ENCODE measurements at places on chromosomes 3 and 15.

GRCh38 chr15:31125061-31125460 is 23.5 kb upstream of the TRPM1 start:
- DNase-seq: no peak

- no peak for DNase-seq
These were observed 74.5 kb upstream of the SLC6A1 start for GRCh38 chr3:10918011-10918410.

- DNase-seq: no peak
These were observed 148.2 kb upstream of the TOPAZ1 start for GRCh38 chr3:44093531-44093930.

DNA sequence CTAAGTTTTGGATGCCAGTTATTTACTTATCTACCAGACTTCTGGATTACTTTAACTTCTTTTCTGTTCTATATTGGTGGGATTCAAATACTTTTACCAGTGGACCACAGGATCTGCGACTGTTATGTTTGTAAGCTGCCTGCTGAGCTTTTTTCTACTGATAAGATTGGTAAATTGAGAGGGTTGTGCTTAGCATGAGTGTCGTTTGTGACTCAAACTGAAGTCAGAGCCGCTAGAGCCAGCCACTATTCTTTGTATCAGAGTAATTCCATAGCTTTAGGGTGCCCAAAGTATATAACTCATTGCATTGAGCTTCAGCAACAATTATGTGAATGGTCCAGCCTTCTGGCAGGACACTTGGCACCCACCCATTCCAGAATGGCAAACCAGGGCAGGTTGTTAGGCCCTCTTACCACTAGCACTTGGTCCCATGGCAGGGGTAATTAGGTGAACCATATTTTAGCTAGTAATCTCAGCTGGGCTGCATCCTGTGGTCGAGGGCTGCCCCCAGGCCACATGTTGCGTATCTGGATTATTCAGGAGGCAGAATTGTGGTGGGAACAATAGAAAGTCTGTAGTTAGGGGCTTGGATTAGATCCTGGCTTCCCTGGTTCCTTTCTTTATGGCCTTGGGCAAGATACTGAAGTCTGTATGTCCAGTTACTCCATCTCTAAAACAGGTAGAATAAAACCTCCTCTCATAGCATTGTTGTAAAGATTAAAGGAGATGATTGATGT is 6.0 kb downstream of the PLCL2 start:
- DNase-seq: no peak

DNA sequence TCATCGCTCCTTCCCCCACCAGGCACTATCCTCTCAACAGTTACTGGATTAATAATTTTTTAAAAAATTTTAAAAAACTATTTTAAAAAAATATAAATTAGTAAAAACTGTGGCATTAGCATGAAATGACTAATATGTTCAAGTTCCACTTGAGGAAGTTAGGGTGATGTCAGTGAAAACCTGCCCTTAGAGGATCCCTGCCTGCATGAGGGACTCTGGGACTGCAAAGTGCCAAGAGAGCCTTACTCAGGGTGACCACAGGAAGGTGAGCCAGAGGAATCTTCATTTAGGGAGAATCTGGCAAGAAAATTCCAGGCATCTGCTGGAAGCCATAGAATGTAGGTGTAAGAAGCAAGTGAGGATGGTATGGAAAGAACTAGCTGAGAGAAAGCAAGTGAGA is 157.7 kb upstream of the BCL6 start:
- DNase-seq: no peak

- no peak for DNase-seq
These were observed 135.3 kb downstream of the MEX3B start for GRCh38 chr15:81910355-81911021.

- DNase-seq: no peak
These were observed 49.8 kb upstream of the SLC4A7 start for GRCh38 chr3:27533718-27534573.

- no peak for DNase-seq
These were observed 893.0 kb downstream of the DIPK2A start for GRCh38 chr3:144864646-144865045.

- DNase-seq: no peak
These were observed 304.2 kb upstream of the CTNNB1 start for GRCh38 chr3:40895109-40895508.

- no peak for DNase-seq
These were observed 37.9 kb upstream of the TSC22D2 start for GRCh38 chr3:150370122-150370602.

- DNase-seq: no peak
These were observed 38.8 kb downstream of the AKAP13 start for GRCh38 chr15:85419161-85419560.

GRCh38 chr15:51131596-51132290 is 37.0 kb upstream of the TNFAIP8L3 start:
- no peak for DNase-seq

GRCh38 chr3:52819936-52820335 is 10.5 kb downstream of the ITIH4 start:
- no peak for DNase-seq

DNA sequence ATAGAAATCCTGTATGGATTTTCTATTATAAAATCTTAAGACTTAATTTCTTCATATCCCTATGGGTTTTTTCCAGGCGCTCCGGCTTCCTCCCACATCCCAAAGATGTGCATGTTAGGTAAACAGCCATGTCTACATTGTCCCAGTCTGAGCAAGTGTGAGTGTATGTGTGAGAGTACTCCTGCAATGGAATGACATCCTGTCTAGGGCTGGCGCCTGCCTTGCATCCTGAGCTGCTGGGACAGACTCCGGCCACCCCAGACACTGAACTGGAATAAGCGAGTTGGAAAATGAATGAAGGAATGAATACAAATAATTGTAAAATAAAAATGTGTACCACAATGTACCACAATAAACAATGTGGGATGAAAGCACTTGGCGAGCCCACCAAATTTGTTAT is 69.2 kb downstream of the RFTN1 start:
- no peak for DNase-seq

GRCh38 chr3:100899440-100900091 is 93.7 kb downstream of the ABI3BP start:
- no peak for DNase-seq

DNA sequence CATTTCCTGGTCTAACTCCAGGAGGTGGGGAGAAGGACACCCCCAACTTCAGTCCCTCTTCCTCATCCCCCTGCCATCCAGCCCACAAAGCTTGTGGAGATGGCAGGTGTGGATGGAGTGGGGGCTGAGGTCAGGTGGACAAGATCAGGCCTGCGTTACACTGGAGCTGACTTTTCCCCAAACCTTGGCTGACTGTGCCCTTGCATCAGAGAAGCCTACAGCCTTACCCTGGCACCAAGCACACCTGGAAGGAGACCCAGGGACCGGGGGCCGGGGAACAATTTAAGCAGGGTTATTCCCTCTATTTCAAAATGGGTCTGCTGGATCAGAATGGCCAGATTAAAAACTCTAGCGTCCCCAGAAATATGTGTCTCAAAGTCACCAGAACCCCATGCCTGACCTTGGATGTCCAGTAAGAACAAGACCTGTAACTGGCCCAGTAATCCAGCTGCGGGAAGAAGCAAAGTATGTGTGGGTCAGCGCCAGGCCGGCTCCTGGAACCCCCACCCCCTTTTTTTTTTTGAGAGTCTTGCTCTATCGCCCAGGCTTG is 14.4 kb downstream of the TNK2 start:
- no peak for DNase-seq

DNA sequence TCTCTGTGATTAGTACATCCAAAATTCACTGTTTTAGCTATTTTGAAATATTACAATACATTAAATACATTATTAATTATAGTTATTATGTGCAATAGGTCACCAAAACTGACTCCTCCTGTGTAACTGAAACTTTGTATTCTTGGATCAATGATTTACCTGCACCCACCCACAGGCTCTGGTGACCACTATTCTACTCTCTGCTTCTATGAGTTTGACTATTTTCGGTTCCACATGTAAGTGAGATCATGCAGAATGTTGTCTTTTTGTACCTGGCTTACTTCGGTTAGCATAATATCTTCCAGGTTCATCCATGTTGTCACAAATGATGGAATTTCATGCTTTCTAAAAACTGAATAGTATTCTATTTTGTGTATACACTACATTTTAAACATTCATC is 43.8 kb downstream of the SLC2A2 start:
- no peak for DNase-seq

DNA sequence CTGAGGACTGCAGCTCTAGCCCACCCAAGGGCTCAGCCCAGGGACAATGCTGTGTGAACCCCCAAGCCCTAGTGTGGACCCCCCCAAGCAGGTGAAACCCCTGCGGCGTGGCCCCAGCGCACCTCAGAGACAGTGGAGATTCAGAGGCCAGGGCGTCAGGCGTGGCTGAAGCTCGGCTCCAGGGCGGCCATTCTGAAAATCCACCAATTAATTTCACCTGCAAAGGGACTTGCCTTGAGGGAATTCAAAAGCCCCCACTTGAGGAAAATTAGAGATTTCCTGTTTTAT is 148.3 kb downstream of the NSMCE3 start:
- no peak for DNase-seq

GRCh38 chr3:169083163-169083562 is 580.3 kb downstream of the MECOM start:
- no peak for DNase-seq

DNA sequence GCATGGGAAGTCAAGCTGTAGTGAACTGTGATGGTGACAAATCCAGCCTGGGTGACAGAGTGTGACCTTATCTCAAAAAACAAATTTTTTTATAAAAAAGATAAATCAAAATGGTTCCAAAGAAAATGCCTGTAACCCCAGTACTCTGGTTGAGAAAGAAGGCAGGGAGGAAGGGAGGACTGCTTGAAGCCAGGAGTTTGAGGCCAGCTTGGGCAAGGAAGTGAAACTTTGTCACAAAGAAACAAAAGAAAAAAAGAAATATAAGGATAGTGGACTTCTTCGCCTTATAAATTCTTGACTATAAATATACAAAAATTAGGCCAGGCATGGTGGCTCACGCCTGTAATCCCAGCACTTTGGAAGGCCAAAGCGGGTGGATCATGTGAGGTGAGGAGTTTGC is 34.1 kb downstream of the SMARCC1 start:
- no peak for DNase-seq

DNA sequence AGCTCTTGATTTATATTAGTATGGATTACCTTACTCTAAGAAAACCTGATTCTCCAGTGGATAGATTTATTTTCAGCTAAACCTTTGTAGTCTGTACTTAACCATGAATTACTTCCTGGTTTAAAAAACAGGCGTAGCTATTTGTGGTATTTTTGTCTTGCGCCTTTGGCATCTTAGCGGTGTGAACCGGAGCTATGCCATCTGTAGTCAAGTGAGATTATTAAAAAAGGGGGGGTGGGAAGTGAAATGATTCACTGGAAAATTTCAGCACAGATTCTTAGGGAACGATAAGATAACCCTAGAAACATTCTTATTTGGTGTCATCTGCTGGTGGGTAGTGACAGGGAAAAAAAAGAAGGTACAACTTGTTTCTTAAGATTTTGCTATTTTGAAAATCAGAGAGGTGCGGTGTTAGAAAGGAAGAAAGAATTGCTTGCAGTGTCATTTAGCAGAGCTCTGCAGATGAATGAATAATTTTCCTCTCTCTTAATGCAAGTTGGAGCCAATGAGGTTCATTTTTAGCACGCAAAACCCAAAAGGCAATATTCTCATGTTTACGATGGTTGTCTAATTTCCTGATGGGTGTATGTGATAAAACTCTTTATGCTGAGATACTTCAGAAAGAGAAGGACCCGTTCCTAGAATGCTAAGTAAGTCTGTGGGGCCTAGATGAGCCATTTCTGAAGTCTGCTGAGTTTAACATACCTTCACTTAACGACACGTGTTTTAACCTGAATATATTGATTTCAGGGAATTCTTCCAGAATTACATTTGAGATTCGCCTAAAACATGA is 44.0 kb downstream of the PSMD6 start:
- no peak for DNase-seq

GRCh38 chr3:186210852-186211500 is 102.1 kb upstream of the ETV5 start:
- no peak for DNase-seq

- DNase-seq: no peak
These were observed 17.3 kb upstream of the BSN start for GRCh38 chr3:49536875-49537533.

GRCh38 chr3:102038477-102039142 is 189.3 kb downstream of the NFKBIZ start:
- DNase-seq: no peak

- DNase-seq: no peak
These were observed 662 bp downstream of the UBL7 start for GRCh38 chr15:74460298-74460697.

DNA sequence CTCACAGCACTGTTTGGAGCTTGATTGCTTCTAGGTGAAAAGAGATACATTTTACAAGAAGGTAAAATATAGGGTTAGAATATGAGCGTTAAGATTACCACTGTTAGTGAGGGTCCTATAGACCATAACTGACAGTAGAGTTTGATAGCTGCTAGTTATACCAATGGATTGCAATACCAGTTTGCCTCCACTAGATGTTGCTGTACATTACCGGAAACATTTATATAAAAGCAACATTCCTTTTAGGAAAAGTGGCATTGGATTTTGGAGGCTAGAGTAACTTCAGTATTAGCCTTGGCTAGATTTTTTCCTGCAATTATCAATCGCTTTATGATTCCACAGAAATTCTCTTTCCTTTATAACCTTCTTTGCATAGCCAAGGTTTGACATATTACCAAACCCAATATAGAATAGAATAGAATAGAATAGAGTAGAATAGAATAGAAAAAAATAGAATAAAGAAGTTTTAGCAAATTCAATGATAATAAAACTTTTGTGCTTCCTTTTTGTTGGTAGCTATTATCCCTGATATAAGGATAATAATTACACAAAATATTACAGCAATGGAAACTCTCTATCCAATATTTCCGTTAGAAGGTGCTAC is 1093.6 kb upstream of the ALCAM start:
- no peak for DNase-seq

DNA sequence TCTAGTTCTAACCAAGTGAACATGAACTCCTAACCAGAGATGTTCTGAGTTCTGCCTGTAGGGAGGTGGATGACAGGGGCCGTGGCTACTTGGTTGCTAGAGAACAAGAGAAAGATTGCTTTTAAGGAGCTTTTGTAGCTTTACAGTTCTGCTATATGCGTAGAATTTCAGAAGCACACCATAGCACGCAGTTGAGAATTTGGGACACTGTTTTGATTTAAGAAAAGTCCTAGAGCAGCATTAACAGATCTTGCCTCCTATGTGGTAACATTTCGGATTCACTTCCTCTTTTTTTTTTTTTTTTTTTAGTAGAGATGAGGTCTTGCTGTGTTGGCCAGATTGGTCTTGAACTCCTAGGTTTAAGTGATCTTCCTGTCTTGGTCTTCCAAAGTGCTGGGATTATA is 181.7 kb downstream of the TCF12 start:
- DNase-seq: no peak

DNA sequence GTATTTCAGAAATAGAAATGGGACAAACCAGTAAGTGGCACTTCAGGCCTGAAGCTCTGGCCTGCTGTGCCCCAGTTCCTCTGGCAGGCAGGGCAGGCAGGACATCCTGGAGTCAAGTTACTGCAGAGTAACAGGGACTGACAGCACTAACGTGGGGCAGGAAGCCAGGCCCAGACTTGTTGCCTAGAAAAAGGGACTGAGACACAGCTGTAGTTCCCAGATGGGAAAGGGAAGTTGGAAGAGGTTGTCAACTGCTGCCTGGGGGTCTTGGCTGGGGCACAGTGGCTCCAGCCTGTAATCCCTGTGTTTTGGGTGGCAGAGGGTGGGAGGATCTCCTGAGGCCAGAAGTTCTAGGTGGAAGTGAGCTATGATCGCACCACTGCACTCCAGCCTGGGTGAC is 171.9 kb downstream of the FMN1 start:
- no peak for DNase-seq
